Tongue (tissue), 3 donors: ENCODE measurements at places on chromosomes 13 and 19.

DNA sequence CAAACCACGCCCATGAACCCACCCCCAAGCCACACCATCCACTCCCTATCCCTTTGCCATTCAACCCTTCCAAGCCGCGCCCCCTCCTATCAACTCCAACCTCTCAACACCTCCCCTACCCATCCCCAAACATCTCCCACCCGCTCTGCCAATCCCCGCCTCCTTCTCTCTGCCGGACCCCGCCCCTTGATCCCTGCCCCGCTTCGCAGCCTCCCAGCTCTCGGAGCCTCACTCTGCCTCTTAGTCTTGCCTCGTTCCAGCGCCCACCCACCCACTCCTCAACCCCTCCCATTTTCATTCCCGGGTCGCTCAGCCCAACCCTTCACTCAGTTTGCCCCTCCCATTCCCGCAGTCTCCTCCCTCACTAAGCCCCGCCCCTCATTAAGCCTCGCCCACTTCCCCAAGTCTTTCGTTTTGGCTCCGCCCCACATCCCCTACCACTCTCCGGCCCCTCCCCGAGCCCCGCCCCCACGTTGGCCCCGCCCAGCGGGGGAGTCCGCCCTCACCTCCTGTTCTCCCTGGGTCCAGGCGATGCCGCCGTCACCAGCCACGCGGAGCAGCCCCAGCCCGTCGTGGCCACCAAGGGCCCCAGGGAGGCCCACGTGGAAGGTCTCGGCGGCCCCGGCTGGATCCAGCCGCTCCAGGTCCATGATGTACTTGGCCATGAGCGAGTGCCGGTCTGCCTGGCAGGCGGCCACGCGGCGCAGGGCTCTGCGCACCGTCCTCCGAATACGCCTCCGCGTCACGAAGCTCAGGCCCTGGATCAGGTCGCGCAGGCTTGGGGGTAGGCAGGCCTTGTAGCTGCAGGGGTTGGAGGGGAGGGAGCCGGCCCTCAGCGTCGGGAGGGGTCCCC is 5.7 kb downstream of the JAK3 start:
- peak; percentile 93 for DNase-seq

- DNase-seq: no peak
These were observed 671.0 kb downstream of the SLITRK1 start for GRCh38 chr13:83211301-83211700.

DNA sequence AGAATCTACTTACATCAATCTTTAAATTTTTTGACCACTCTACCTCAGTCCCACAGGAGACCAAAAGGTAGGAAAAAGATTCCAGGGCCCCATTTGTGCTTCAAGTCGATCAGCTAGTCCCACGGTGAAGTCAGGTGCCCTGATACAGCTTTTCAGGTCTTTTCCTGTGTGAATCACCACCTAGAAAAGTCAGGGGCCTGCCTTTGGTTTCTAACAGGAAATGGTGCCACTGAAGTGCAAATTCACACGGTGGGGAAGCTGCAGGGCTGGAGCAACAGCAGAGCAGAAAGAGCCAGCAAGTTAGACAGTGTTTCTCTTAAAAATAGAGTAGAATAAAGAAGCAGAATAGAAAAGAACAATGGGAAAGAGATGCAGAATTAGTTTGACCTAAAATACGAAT is 107.5 kb downstream of the KLF12 start:
- no peak for DNase-seq

GRCh38 chr19:28351761-28352160 is 861.2 kb downstream of the UQCRFS1 start:
- no peak for DNase-seq

GRCh38 chr13:21014502-21015170 is 46.8 kb downstream of the LATS2 start:
- peak; percentile 60 for DNase-seq
